Stimulated activated CD4-positive, alpha-beta T cell treated with anti-CD3 and anti-CD28 coated beads, Interleukin-4, amount 100 ng/mL, for 1 hour (primary cell): ENCODE measurements at places on chromosomes 7 and 10.

GRCh38 chr7:129649128-129649690, 37.7 kb downstream of the NRF1 start:
- DNase-seq: no peak

DNA sequence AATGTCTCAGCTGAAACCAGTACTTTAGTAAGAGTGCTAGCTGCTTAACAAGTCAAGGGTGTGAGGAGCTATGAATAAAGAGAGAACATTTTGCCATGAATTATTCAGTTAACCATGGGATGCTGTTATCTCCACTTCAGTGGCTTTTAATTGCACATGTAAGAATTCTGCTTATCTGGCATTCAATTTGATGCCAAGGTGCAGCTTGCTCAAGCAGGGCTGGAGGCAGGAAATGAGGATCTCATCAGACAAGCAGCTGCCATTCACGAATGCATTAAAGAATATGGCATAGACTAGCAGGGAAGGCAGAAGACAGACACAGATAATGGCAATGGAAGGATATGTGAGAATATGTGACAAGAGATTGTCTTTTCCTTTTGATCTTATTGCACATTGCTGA, 697.8 kb downstream of the NRG3 start:
- no peak for DNase-seq

DNA sequence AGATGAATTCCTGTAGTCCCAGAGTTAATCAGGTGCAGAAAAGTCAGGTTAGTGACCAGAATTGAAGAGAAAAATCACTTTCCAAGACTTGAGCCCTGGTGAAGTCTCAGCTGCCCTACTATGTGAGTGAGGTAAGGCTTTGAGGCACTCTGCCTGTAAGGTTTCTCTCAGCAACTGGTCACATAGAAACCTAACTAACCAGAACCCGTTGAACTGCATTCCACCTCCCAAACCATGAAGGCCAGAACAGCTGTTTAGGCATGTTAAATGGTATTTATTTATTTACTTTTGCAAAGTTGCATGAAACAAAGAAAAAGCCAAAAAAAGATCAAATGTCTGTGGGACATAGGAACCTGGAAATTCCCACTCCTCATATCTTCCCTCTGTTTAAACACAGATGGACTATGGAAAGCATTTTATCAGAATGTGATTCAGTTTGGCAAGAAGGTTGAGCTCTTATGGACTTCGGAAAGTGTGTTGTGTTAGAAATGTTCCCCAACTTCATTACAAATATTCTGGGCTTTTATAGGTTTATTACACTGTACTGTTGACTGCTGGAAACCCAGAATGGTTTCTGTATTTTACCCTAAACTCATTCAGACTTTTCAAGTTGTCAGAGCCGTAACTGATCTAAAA, 12.8 kb upstream of the GPR85 start:
- no peak for DNase-seq

DNA sequence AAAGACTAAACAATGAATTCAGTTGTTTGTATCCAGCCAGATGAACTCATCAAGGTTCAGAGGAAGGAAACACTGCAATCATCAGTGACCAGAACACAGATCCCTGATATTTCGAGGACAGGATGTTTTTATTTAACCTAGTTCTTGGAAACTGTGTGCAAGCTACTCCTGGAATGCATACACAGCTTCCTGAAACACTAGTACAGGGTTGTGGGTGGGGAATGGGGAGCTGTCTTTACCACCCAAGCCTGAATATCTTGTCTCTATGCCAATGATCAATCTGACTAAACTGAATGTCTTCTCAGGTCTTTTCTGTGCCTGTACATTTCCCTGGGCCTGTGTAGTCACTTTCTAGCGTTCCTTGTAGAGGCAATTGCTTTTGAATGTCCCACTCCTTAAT, 374.6 kb downstream of the CALN1 start:
- no peak for DNase-seq

- no peak for DNase-seq
Observed at GRCh38 chr7:85602196-85602595, 415.3 kb upstream of the SEMA3D start.

DNA sequence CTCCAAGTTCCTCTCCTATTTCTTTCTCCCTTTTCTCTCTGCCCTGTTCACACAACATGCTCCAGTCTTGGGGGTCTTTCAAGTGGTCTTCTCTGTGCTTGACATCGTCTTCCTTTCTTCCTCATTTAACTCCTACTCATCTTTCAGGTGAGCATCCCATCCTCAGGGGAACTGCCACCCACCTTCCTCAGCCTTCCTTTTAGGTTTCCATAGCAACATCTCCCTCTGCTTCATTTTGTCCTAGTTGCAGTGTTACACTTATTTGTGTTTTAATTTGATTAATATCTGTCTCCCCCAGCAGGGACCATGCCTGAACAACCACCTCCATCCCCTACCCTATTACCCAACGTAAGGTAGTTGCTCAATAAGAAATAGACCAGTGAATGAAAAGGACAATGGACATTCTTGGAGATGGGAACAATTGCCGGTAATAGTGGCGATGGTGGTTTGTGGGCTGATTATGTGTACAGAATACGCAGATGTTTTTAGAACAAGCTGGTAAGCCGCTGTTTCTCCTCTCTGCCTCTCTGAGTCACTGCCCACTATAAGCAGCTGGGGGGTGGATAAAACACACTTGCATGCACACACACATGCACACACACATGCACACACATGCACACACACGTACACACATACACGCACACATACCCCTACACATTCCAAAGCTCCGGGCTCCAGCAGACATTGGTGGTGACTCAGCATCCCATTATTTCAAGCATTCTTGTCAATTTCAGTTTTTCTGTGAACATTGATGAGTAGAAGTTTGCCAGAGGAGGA, 251.6 kb downstream of the GATA3 start:
- no peak for DNase-seq

GRCh38 chr10:44046605-44047004, 338.3 kb downstream of the CXCL12 start:
- DNase-seq: no peak

GRCh38 chr7:158261362-158262235, 326.0 kb downstream of the PTPRN2 start:
- DNase-seq: no peak

DNA sequence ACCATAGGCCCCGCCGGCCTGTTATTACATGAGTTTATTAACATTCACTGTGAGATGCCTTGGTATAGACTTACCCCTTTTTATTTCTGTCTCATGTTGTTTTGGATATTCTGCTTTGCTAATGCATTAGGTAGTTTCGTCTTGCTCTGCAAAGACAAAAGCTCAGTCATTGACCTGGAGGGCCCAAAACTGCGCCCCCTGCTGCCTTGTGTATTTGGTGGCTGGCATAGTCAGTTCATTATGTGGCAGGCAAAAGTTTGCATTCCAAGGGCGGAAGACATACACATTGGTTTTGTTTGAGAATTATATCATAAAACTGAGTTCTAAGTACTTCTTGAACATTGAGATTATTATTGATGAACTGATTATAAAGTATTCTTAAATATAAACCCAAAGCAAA, 372.5 kb downstream of the SDK1 start:
- DNase-seq: peak; percentile 64

DNA sequence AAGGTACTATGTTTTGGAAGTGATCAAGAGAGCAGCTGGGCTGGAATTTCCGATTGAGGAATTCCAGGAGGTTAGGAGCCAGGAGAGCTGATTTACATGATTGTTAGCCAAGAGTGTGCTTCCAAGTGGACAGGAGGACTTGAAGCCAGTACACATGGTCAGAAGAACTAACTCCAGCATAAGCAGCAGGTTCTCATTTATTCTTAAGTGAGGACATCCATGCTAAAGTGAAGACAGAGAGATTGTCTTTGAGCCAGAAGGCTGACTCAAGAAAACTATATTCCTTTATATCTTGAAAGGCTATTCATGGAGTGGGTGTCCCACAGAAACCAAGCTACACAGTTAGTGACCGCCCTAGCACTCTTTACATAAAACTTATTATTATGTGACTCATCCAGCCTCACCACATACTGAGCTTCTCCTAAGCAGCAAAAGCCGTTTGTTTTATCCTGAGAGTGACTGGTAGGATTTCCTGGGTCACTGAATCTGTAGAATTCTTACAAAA, 56.7 kb upstream of the SEMA3A start:
- no peak for DNase-seq

GRCh38 chr10:86699125-86699524, 30.8 kb downstream of the LDB3 start:
- DNase-seq: no peak

- DNase-seq: no peak
Observed at GRCh38 chr7:93728292-93728691, 153.8 kb upstream of the CALCR start.

GRCh38 chr7:143429770-143430698, 13.2 kb upstream of the TAS2R60 start:
- DNase-seq: no peak

- DNase-seq: no peak
Observed at GRCh38 chr10:103576862-103577261, 83.4 kb downstream of the NEURL1 start.

- DNase-seq: no peak
Observed at GRCh38 chr7:117659531-117660011, 179.7 kb downstream of the CFTR start.

GRCh38 chr10:24449321-24449740, 240.4 kb downstream of the KIAA1217 start:
- no peak for DNase-seq

DNA sequence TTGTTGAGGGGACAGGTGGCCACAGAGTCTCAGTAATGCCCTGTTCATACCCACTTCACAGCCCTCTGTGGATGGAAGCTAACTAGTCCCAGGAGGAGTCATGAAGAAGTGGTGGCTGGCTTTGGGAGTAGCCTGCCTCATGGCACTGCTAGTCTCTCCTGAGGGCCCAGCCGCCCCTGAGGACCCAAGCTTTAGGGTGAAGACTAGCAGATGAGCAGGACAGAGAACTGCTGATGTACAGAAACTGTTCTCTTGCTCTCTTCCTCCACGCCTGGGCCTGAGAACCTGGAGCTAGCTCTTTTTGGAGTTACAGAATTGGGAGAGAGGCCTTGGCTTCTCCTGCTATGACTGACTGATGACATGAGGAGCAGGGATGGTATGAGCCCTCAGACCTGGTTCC, 99.2 kb downstream of the RAMP3 start:
- DNase-seq: no peak

DNA sequence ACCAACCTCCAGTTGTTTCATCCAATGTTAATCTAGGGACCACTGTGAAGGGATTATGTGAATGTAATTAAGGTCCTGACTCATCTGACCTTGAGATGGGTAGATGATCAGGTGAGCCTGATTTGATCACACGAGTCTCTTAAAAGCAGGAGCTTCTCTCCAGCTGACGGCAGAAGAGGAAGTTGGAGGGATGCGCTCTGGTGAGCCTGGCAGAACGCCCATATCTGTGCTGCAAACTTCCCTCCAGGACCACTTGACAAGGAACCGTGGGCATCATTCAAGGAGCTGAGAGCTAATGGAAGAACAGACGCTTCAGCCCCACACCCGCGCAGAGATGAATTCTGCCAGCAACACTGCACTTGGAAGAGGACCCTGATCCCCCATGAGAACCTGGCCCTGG, 642.4 kb downstream of the TNS3 start:
- no peak for DNase-seq

DNA sequence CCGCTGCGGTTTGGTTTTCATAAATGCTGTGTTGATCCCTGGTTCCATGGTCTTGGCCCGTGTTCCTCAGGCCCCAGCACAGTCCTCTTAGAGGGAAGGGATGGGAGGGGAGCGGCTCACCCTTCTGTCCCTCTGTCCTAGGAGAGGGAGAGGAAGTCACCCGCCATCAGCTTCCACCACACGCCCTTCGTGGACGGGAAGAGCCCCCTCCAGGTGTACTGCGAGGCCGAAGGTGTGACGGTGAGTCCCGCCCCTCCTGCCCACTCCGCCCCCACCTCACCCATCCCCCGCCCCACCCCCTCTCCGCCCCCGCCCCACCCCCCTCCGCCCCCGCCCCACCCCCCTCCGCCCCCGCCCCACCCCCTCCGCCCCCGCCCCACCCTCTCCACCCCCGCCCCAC, 37.5 kb upstream of the DPYSL4 start:
- no peak for DNase-seq

DNA sequence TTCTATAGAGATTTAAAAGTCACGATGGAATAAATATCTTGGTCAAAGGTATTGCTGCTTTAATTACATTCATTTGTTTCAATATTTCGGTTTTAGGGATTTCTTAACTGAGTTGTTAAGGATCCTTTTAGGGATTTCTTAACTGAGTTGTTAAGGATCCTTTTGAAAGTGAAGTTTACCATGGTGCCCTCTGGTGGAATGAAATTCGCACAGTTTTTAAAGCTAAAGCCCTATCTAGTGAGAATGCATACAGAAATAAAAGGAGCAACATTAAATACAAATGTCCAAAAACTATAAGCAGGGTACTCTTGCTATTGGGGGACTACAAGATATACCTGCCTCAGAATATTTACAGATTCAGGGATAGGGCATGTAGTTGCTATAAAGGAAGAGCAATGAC, 193.7 kb downstream of the RNLS start:
- DNase-seq: no peak

GRCh38 chr10:86663046-86663345, 5.3 kb upstream of the LDB3 start:
- no peak for DNase-seq

- DNase-seq: no peak
Observed at GRCh38 chr10:71749396-71749795, 23.9 kb downstream of the VSIR start.

- DNase-seq: no peak
Observed at GRCh38 chr10:78806681-78807221, 262.0 kb upstream of the ZMIZ1 start.

DNA sequence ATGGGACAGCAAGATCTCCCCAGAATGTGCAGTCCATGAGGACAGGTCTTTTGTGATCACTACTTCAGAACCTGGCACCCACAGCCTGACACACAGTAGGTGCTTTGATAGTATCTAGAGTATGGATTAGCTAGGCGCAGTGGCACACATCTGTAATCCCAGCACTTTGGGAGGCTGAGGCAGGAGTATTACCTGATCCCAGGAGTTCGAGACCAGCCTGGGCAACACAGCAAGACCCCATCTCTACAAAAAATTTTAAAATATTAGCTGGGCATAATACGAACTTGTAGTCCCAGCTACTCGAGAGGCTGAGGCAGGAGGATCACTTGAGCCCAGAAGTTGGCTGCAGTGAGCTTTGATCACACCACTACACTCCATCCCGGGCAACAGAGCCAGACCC, 22.3 kb upstream of the ARPC1B start:
- DNase-seq: no peak

- no peak for DNase-seq
Observed at GRCh38 chr10:25509151-25509550, 334.4 kb downstream of the GPR158 start.

GRCh38 chr10:72109636-72110157, 21.3 kb upstream of the SPOCK2 start:
- no peak for DNase-seq
